ENCODE measurements at places on chromosomes 7 and 10. TPM values are rescaled to one million over a fixed set of nuclear protein-coding genes. Genes with fewer than 3 reads are reported as not detected.
A peak's percentile ranks its signal among the peaks of the same experiment; 100 is the strongest.

DNA sequence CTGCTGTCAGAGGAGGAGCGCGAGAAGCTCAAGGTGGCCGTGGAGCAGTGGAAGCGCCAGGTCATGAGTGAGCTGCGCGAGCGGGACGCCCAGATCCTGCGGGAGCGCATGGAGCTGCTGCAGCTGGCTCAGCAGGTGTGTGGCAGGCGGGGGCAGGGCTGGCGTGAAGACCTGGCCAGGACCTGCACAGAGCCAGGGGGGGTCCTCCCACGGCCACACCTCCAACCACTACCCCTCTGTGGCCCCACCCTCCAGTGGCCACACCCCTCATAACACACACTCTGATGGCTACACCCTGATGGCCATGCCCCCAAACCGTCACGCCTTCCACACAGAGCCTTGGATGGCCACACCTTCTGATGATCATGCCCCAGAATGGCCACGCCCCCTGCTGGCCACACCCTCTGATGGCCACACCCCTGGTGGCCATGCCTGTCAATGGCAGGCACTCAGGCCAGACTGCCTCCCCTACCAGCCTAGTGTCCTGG, 23.4 kb upstream of the DPYSL4 start:
- H3K36me3 ChIP-seq, result no peaks in the 10 kb centered on the region
- no peak overlapping the region for H3K27ac ChIP-seq
- H3K4me1 ChIP-seq, result no peaks in the 10 kb centered on the region
- peaks cover 4% of the 10 kb centered on the region for H3K27me3 ChIP-seq

Gene UNCX
- not detected for total RNA-seq

Gene DPYSL4
- 2.1 TPM for total RNA-seq

Gene KDM7A
- total RNA-seq, result 0.97 TPM

GRCh38 chr7:2687338-2687869, 598 bp upstream of the AMZ1 start:
- peaks cover 3% of the 10 kb centered on the region for H3K27me3 ChIP-seq
- H3K4me3 ChIP-seq, result peak overlapping the region; percentile 51
- peak; percentile 92 for DNase-seq
- peaks cover 36% of the 10 kb centered on the region for H3K4me1 ChIP-seq
- H3K36me3 ChIP-seq, result no peaks in the 10 kb centered on the region

DNA sequence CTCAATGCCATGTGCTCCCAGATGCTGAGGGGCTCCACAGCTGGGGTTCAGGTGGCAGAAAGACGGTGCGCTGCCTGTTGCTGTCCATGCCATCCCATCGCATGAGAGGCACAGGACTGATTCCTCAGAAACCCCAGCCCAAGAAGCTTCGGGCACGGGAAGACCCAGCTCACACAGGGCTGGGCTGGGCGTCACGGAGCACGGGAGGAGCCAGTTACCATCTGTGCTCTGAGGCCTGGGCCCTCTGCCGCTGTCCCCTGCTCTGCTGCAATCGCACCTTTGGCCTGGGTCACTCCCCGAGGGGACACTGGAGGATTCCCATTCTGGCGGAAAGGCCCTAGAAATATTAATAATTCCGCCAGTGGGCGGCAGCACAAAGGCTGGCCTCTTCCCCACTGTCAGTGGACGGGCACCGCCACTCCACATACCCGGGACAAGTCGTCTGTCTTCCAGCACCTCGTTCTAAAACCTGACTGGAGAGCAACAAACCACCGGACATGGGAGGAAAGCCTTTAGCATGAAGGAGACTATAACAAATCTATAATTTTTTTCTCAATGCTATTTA, 92.1 kb downstream of the PIP4K2A start:
- peaks cover 100% of the 10 kb centered on the region for H3K4me1 ChIP-seq
- H3K36me3 ChIP-seq, result peaks cover 11% of the 10 kb centered on the region
- no peaks in the 10 kb centered on the region for H3K27me3 ChIP-seq
- H3K4me3 ChIP-seq, result no peak overlapping the region
- 0 out of 2 replicates have a peak overlapping the region, but pooled peaks have one; percentile 70 for H3K27ac ChIP-seq

DNA sequence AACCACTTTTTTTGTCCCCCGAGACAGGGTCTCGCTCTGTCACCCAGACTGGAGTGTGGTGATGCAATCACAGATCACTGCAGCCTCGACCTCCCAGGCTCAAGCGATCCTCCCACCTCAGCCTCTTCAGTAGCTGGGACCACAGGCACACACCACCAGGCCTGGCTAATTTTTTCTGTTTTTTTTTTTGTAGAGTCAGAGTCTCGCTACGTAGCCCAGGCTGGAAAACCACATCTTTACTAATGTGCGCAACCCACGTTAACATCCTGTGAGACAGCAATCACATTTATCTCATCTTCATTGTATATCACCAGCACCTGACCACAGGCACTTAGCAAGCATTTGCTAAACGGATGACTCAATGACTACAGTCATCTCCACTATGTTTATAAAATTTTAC, 77.8 kb upstream of the ATP6V0A4 start:
- peak overlapping the region; percentile 57 for H3K4me3 ChIP-seq
- H3K27ac ChIP-seq, result peak overlapping the region; percentile 94
- peaks cover 55% of the 10 kb centered on the region for H3K4me1 ChIP-seq
- no peaks in the 10 kb centered on the region for H3K27me3 ChIP-seq

- H3K4me1 ChIP-seq, result peaks cover 75% of the 10 kb centered on the region
- H3K36me3 ChIP-seq, result no peaks in the 10 kb centered on the region
- H3K4me3 ChIP-seq, result peak overlapping the region; percentile 34
- no peaks in the 10 kb centered on the region for H3K27me3 ChIP-seq
- peak overlapping the region; percentile 66 for H3K27ac ChIP-seq
Measured at GRCh38 chr7:41574377-41574776, 128.5 kb downstream of the INHBA start.

DNA sequence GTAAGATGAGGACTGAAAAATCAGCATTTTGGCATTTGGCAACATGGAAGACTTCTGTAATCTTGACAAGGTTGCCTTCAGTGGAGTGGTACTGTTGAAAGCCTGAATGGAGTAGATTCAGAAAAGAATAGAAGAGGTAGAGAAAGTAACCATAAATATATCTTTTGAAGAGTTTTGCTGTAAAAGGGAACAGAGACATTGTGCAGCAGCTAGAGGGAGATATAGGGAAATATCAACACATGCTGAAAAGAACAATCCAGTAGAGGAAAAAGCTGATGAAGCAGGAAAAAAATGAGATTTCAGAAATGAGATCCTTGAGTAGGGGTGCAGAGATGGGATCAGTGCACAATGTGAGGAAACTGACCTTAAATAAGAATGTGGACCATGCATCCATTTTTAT, 60.0 kb downstream of the RAPGEF5 start:
- H3K36me3 ChIP-seq, result no peaks in the 10 kb centered on the region
- no peak overlapping the region for H3K4me3 ChIP-seq
- peaks cover 3% of the 10 kb centered on the region for H3K27me3 ChIP-seq
- H3K4me1 ChIP-seq, result peaks cover 9% of the 10 kb centered on the region
- H3K27ac ChIP-seq, result no peak overlapping the region

DNA sequence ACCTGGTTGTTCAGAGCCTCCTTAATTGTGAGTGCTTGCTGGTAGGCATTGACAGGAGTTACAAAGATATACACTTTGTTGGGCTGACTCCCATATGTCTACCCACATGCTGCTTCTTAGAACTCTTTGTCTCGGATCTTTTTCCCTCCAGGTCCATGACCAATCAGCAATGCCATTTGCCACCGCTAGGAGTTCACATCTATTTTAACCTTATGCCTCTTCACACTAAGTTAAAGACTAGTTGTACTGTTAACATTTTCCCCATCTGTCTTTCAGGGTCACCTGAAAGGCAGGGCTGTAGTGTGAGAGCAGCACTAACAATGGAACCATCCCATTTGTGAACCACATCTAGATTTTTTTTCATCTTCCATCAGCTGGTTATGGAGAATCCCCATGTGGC, 226.7 kb upstream of the NPY start:
- peaks cover 4% of the 10 kb centered on the region for H3K27me3 ChIP-seq
- no peak overlapping the region for H3K4me3 ChIP-seq
- H3K27ac ChIP-seq, result no peak overlapping the region
- no peaks in the 10 kb centered on the region for H3K36me3 ChIP-seq

- no peak overlapping the region for H3K27ac ChIP-seq
- H3K4me3 ChIP-seq, result peak overlapping the region; percentile 73
- H3K36me3 ChIP-seq, result no peaks in the 10 kb centered on the region
- peaks cover 13% of the 10 kb centered on the region for H3K27me3 ChIP-seq
- H3K4me1 ChIP-seq, result no peaks in the 10 kb centered on the region
- DNase-seq, result no peak
Measured at GRCh38 chr7:108167460-108167859, 37.3 kb upstream of the LAMB4 start.

Gene ITPRID1
- not detected for total RNA-seq

- H3K27me3 ChIP-seq, result no peaks in the 10 kb centered on the region
- DNase-seq, result no peak
- H3K4me1 ChIP-seq, result peaks cover 78% of the 10 kb centered on the region
- no peak overlapping the region for H3K4me3 ChIP-seq
- 0 out of 2 replicates have a peak overlapping the region, but pooled peaks have one; percentile 16 for H3K27ac ChIP-seq
- peaks cover 19% of the 10 kb centered on the region for H3K36me3 ChIP-seq
Measured at GRCh38 chr10:76113952-76114351, 682.5 kb downstream of the LRMDA start.

Gene TMEM236
- total RNA-seq, result 0.10 TPM

GRCh38 chr7:137987968-137988367, 13.9 kb downstream of the CREB3L2 start:
- H3K36me3 ChIP-seq, result peaks cover 35% of the 10 kb centered on the region
- H3K4me3 ChIP-seq, result no peak overlapping the region
- H3K27ac ChIP-seq, result no peak overlapping the region

DNA sequence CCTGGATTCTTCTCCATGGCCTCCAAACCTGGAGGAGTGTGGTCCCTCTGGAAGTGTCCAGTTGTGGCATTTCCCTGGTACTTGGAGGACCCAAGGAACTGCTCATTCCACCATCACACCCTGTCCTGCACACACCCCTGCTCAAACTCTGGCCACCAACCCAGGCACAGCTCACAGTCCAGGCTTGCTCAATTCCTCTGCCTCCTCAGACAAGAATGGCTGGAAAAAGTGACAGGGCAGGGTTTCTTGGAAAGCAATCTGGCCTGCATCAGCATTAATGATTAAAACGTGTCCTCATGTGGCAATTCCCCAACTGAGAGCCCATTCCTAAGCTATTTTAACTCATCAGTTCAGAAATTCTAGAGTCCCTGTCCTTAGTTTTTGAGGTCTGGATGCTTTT, 17.2 kb upstream of the TPST1 start:
- H3K27ac ChIP-seq, result no peak overlapping the region
- no peaks in the 10 kb centered on the region for H3K36me3 ChIP-seq
- peaks cover 7% of the 10 kb centered on the region for H3K27me3 ChIP-seq
- DNase-seq, result peak; percentile 39

Gene ZC3HAV1L
- total RNA-seq, result 11.6 TPM

DNA sequence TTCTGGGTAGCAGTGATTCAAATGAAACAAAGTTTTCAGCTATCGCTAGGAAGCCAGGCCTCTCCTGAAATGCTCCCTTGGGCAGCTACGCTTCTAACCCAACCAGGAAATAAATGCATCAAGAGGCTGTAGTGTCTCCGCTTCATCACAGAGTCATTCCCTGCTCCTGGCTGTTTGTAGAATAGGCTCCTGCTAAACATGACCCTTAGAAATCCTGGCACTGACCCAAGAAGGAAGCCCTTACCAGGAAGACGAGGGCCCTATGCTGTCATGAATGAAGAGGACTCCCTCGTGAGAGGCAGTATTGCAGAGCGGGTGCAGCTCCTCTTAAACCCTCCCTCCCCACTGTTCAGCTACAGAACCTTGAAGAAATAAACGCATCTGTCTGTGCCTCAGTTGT, 48.3 kb downstream of the NOD1 start:
- H3K36me3 ChIP-seq, result peaks cover 17% of the 10 kb centered on the region
- DNase-seq, result no peak
- H3K4me1 ChIP-seq, result no peaks in the 10 kb centered on the region
- no peak overlapping the region for H3K4me3 ChIP-seq
- H3K27me3 ChIP-seq, result no peaks in the 10 kb centered on the region
- no peak overlapping the region for H3K27ac ChIP-seq

DNA sequence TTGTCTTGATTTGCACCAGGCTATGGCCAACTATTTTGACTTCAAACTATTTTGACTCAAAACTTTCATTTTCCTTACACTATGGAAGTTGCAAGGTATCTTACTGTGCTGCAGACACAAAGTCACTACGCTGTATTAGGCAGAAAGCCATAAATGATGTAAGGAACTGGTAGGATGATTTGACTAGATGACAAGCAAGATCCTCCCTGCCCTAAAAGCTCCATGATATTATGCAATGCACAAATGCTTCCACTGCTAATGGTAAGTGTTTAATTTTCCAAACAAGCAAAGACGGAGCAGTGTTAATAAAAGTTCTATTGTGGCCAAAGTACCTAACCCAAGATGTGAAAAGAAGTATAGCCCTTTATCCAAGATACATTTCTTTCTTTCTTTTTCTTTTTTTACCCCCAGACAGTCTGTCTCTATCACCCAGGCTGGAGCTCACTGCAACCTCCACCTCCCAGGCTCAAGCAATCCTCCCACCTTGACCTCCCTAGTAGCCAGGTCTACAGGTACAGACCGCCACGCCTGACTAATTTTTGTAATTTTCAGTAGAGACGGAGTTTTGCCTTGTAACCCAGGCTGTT, 98.2 kb downstream of the ANK3 start:
- H3K4me3 ChIP-seq, result no peak overlapping the region
- no peaks in the 10 kb centered on the region for H3K4me1 ChIP-seq
- H3K27ac ChIP-seq, result no peak overlapping the region
- DNase-seq, result no peak

Gene CLEC2L
- not detected for total RNA-seq

Gene NODAL
- not detected for total RNA-seq

Gene MGMT
- total RNA-seq, result 15.3 TPM

Gene BLVRA
- 45.9 TPM for total RNA-seq

GRCh38 chr7:70487428-70487827, 644.5 kb upstream of the GALNT17 start:
- no peaks in the 10 kb centered on the region for H3K4me1 ChIP-seq
- no peak overlapping the region for H3K27ac ChIP-seq
- peaks cover 2% of the 10 kb centered on the region for H3K27me3 ChIP-seq

Gene CLRN3
- not detected for total RNA-seq

DNA sequence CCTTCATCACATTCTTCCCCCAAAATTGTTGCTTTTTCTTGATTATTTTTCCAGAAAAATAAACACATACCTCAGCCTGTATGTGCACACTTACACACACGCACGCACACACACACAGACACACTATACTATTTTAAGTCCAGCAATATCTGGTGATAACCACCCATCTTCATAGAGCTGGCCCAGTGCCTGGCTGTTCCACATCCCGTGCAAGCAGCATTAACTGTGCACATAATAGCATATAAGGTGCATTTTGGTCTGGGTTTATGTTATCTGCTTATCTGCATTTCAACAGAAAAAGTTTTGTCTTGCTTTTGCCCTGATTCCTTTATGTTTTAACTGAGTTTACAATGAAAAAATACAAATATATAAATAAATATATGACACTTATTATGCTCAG, 143.1 kb upstream of the KLF6 start:
- peaks cover 6% of the 10 kb centered on the region for H3K27me3 ChIP-seq
- no peak overlapping the region for H3K27ac ChIP-seq
- H3K36me3 ChIP-seq, result peaks cover 5% of the 10 kb centered on the region
- no peak overlapping the region for H3K4me3 ChIP-seq
- DNase-seq, result no peak

- H3K27me3 ChIP-seq, result peaks cover 21% of the 10 kb centered on the region
- H3K36me3 ChIP-seq, result no peaks in the 10 kb centered on the region
- H3K4me3 ChIP-seq, result no peak overlapping the region
- peaks cover 9% of the 10 kb centered on the region for H3K4me1 ChIP-seq
- H3K27ac ChIP-seq, result no peak overlapping the region
Measured at GRCh38 chr10:79055100-79055782, 13.5 kb upstream of the ZMIZ1 start.
